Upper lobe of left lung (tissue), 6 donors: ENCODE measurements at places on chromosomes 3 and 15. TPM values are rescaled to one million over a fixed set of nuclear protein-coding genes. Genes with fewer than 3 reads are reported as not detected.

DNA sequence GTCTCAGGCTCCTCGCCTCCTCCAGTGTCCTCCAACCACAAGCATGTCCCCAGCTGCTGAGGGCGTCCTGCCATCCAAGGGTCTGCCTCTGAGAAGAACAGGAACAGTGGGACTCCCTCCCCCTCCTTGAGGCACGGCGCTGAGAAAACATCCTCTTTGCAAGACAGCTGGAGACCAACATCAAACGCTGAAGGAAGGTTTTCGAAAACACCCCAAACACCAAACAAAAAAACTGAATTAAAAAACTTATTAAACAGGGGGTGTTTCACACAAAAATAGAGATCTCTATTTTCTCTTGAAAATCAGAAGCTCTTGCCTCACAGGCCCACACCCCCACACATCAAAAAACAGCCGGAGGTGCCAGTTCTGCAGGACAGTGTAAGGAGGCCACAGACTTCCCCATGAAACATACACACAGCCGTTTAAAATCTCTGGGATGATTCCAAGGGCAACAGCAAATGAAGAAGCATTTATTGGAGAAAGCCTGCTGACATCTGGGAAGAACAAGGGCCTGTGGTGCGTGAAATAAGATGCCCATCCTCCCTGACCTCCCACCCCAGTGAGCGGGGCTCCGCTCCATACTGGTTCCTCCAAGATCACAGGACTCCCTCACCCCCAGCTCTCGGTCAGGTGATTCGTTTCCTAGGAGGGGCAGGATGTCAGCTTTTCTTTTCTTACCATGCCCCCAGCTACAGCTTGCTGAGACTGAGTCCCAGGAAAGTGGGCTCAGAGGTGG, 71.3 kb downstream of the NUP210 start:
- no peak overlapping the region for H3K4me3 ChIP-seq
- no peak overlapping the region for H3K27ac ChIP-seq
- H3K36me3 ChIP-seq, result peaks cover 16% of the 10 kb centered on the region
- no peaks in the 10 kb centered on the region for H3K27me3 ChIP-seq

DNA sequence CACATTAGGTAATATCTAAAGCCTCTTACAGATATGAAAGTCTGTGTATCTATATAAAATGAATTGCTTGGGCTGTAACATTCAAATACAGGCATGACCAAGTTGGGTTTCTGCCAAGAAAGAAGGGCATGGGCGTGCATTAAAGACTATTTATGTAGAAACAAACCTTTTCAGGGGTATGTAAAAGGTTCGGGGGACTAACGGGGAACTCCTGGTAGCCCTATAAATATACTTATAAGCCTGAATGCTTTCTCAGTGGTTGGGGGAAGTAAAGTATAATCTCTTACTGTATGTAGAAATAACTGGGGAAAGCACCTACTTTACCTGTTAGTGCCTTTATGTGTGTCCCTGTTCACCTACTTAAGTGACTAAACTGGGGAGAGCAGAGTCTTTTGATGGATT, 154.5 kb upstream of the TBL1XR1 start:
- H3K36me3 ChIP-seq, result no peaks in the 10 kb centered on the region
- H3K27me3 ChIP-seq, result no peaks in the 10 kb centered on the region
- H3K4me1 ChIP-seq, result peaks cover 5% of the 10 kb centered on the region
- DNase-seq, result no peak
- H3K27ac ChIP-seq, result no peak overlapping the region

DNA sequence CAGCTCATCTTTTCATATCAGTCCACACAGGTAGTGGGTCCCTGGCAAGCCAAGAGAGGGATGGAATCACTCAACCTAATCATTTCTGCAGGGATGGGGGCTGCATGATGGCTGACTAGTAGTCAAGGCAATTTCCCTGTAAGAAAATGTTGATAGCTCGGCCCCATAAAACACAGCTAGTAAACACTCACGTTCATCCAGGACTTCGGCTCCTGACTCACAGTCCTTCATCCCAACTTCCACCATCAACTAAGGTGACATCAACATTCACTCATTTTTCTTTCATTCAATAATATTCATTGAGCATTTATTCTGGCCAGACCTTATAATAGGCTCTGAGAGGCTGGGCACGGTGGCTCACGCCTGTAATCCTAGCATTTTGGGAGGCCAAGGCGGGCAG, 4.4 kb upstream of the ACAP2 start:
- H3K27ac ChIP-seq, result no peak overlapping the region
- DNase-seq, result no peak
- H3K4me3 ChIP-seq, result no peak overlapping the region
- H3K4me1 ChIP-seq, result peaks cover 11% of the 10 kb centered on the region

Gene MASP1
- 2.3 TPM for total RNA-seq

- H3K4me3 ChIP-seq, result no peak overlapping the region
- DNase-seq, result no peak
- H3K27ac ChIP-seq, result no peak overlapping the region
- H3K36me3 ChIP-seq, result no peaks in the 10 kb centered on the region
- no peaks in the 10 kb centered on the region for H3K4me1 ChIP-seq
Observed at GRCh38 chr3:107367353-107367752, 9.9 kb upstream of the CCDC54 start.
